ENCODE measurements at places on chromosomes 11 and 22.
A peak's percentile ranks its signal among the peaks of the same experiment; 100 is the strongest.

DNA sequence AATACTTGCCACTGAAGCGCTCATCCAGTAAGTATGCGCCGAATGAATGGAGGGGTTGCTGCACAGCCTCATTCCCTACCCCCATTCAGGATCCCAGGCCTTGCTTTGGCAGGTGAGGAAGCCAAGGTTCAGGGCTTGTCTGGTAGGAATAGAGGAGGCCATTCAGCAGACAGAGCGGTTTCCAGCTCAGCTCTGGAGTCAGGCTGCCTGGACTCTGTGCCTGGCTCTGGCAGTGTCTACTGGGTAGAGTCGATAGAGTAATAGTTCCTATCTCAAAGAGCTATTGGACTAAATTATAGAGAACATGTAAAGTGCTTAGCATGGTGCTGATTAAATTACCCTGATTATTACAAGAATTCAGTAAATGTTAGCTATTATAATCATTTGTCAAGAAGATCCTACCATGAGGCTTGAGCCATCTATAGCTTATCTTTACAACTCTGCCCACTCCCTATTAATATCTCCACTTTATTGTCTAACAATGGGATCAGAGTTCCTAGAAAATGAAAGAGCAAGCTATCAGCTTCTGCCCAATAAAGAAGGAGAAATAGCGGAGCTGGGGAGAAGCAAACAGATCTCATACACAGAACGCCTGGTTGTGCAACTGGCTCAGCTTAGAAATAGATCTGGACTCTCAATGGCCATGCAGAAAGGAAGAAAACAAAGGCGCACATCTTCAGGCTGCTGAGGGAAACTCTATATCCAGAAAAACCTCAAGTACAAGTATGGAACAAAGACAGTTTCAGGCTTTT, 6.6 kb upstream of the SNX32 start:
- no peak for DNase-seq

GRCh38 chr11:134862587-134863195, 450.6 kb upstream of the B3GAT1 start:
- DNase-seq = no peak

DNA sequence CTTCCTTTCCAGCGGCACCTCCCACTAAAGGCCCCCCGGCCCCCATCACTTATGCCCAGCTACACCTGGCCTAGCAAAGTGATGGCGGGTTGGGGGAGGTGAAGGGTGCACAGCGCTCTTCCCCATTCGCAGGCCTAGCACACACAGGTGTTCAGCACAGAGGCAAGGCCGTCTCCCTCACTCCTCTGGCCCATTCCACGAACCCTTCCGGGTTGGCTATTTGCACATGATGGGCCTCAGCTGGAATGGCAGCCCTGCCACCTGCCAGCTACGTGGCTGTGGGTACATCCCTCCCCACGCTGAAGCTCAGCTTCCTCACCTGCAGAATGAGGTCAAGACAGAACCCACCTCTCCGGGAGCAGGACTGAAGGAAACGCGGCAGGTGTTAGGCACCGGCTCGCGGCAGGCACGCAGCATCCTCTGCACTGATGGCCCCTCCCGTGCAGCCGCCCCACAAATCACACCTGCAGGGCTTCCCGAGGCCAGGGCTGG, 4.8 kb downstream of the KIAA0930 start:
- no peak for DNase-seq

DNA sequence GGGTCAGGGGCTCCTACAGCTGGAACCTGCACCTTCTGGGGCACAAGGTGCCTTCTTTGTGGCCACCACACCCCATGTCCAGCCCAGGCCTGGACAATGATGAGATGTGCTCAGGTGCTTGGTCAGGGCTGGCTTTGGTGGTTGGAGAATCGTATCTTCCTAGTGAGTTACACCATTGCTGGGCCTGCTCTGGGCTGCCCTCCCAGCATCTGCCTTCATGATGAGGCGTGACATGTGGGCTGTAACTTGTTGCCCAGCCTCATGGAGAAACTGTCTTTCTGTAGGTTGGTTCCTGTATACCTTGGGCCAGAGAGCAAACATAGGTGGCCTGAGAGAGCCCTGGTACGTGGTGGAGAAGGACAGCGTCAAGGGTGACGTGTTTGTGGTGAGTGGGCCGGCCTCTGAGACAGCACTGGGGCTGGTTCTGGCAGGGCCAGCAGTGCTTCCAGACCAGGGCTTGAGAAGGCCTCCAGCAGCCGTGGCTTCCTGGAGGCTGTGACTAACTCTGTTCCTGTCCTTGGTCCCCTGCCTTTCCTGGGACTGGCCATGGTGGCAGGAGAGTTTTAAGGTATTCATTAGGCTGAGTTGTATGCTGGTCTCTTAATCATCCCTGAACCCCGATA, 18.1 kb downstream of the TRMU start:
- no peak for DNase-seq

- DNase-seq = no peak
Measured at GRCh38 chr11:79953629-79954028, 512.8 kb upstream of the TENM4 start.

DNA sequence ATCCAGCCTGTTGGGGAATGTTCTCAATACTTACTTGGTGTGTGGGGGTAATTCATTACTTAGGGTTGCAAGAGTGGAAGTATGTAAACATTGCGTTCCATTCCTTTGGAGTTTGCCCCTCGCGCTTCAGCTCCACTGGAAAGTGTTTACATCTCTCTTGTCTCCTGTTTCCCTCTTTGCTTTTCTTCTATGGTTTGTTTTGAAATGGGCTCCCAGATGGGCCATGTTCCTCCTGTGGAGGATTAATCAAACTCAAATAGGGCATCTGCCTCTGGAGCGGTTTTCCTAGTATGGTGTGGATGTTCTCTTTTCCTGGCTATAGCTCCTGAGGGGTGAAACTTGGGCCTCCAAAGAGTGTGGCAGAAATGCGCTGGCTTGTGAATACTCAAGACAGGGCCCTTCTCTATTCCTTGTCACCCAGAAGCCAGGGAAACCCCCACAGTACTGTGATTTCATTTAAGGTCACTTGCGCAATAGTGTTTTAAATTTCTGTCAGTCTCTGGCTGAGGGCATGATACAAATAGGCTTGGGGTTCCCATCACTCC, 51.9 kb downstream of the CD44 start:
- DNase-seq = no peak

- no peak for DNase-seq
Measured at GRCh38 chr11:83116015-83116641, 40.8 kb upstream of the PCF11 start.

DNA sequence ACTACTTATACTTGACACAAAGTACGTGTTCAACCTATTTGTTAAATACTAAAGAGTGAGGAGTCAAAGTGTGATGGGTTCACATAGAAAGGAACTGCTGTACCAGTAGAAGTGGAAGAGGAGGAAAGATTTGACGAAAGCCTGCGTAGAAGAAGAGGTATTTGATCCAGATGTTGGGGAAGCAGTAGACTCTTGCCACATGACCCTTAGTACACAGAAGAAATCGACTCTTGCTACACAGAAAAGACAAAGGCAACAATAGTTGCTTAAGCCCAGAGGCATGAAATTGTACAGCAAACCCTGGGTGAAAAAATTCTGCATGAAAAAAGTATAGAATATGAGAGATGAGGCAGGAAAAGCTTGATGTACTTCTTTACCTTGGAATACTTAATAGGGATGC, 152.9 kb downstream of the ETS1 start:
- DNase-seq = no peak

DNA sequence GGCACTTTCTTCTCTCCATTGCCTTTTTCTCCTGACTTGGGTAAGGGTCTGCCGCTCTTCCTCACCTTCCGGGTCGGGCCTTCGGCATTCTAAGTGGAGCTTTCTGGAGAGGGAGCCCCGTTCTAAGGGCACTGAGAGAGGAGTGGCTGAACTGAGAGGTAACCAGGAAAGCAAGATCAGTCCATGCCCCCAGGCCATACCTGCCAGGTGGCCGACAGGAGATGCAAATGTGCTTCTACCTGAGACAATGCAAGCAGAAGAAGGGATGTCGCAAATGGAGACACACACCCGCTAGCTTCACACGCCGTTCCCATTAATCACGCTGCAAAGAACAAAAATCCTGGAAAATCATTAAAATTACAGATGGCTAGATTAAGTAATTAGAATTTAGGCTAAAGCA, 156.4 kb upstream of the TBCEL start:
- DNase-seq = no peak

- no peak for DNase-seq
Measured at GRCh38 chr11:68026391-68027105, 3.9 kb upstream of the NDUFS8 start.

GRCh38 chr11:66414120-66414934, 6.5 kb upstream of the NPAS4 start:
- DNase-seq = peak; percentile 72

GRCh38 chr11:76162336-76163288, 43.7 kb downstream of the WNT11 start:
- DNase-seq = no peak

DNA sequence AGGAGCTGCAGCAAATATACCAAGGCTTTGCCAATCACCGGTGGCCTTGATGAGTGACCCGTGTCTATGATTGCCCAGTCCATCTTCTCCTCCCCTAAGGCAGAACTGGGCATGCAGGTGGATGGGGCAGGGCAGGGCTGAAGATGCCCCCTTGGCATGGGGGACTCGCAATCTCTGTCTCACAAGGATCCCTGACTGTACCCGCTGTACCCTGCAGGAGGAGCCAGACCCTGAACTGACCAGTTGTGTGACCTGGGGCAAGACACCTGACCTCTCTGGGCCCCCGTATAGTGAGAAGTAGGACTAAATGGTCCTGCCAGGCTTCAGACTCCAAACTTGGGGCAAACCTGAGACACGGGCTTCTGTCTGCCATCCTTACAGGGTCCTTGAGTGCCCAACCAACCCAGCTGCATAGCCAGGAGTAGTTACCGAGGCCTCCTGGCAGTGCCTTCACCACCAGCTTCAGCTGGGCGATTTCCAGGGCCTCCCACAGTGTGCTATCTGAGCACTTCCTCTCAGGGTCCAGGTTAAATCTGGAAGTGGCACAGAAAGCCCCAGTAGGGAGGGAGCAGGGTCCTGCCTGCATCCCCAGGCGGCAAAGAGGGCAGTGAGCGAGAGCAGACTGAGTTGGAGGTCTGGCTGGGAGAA, 6.4 kb upstream of the KCNJ11 start:
- DNase-seq = no peak

DNA sequence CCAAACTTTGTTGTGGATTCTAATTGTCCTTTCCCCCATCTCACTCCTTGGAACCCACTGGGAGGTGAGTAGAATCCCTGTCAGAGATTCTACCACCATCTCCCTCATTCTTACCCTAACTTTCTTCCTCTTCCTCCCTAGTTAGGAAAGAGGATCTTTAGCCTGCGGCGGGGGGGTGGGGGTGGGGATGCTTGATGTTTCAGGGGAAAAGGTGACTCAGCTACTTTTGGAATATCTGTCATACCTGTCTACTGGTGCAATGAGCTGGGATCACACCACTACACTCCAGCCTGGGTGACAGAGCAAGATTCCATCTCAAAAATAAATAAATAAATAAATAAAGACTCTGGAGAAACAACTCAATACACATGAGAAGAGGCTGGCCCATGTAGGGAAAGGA, 6.4 kb downstream of the CCT8L2 start:
- no peak for DNase-seq

DNA sequence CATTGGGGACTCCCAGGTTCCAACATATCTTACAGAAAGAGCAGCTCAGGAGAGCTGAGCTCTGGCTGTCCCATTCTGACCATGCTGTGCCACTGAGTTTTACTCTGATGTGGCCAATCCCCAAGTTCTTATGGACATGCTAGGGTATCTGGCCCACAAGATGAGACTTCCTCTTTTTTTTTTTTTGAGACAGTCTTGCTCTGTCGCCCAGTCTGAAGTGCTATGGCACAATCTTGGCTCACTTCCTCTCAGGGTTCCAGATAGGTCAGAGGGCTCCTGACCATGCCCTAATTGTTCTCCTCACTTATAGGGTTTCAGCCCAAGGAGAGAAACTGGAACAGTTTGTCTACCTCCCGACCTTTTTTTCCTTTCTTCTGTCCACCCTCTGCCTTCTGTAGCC, 152.3 kb upstream of the CCDC90B start:
- no peak for DNase-seq

DNA sequence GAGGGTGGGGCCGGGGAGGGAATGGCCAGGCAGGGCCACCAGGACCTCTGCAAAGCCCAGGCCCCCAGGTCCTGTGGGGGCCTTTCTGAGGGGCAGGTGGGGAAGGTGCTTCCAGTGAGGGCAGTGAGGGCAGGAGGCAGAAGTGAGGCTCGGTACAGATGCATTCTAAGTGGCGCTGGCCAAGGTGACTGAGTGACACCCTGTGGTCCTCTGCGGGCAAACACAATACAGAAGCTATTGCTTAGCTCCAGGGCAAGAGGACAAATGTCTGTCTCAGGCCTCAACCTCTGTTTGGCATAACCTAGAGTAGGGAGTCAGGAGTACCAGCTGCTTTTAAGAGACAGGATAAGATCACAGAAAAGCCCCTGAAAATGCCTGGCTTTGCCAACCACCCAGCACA, 31.3 kb downstream of the B3GAT1 start:
- DNase-seq = no peak

DNA sequence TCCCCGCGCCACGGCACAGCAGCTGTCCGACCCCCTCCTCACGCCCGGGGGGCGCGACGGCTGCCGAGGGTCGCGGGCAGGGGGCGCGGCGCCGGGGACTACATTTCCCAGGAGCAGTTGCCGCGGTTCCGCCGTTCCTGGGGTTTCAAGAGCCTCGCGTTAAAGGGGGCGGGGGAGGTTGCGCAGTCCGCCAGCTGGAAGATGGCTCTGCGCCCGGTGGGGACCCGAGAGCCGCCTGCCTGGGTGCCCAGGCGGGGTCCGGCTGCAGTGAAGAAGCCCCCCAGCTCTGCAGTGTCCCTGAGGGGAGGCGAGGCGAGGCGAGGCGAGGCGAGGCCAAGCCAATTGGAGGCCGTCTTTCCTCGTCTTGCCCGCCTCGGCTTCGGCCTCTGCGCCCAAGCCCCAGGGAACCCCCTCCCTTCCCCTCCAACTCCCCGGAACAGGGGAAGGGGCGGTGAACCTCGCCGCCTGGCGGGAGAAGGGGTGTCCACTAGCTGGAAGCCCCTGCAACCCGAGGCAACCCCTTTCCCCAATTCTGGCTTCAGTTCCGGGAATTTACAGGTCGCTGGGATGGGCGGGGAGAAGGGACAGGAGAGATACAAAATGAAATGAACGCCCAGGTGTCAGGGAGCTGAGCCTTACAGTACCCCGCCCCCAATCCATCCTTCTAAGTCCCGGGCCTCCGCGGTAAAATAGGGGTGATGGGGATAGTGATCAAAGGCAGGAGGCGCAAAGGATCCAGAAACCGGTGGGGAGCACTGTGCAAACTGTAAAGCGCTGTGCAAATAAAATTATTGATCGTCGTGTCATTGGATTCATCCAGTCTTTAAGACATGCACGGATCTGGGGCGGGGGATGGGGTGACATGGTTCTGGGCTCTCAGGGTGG, 5.2 kb upstream of the GCAT start:
- no peak for DNase-seq
